ENCODE measurements at places on chromosomes 5 and 9.
A peak's percentile ranks its signal among the peaks of the same experiment; 100 is the strongest.

DNA sequence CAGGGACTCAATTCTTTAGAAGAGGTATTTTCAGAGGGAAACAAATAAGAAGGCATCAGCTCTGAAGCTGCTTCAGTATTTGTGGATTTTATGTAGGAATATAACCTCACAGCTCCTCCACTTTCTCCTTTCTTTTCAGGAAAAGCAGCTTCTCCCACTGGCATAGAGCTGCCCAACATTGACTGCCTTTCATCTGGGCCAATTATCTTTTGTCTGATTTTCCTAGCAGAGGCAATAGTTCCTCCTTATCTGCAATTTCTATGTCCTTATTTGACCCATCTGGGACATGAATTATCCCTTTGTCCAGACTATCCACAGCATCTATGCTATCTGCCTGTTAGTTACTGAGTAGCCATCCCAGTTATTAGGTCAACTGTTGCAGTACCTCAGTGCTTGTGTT is 1671.2 kb upstream of the ACO1 start:
- DNase-seq, result no peak

GRCh38 chr9:35070823-35071813 is 1.3 kb downstream of the VCP start:
- DNase-seq, result no peak

- peak; percentile 64 for DNase-seq
These were observed 20.7 kb downstream of the COL5A1 start for GRCh38 chr9:134662143-134662876.

DNA sequence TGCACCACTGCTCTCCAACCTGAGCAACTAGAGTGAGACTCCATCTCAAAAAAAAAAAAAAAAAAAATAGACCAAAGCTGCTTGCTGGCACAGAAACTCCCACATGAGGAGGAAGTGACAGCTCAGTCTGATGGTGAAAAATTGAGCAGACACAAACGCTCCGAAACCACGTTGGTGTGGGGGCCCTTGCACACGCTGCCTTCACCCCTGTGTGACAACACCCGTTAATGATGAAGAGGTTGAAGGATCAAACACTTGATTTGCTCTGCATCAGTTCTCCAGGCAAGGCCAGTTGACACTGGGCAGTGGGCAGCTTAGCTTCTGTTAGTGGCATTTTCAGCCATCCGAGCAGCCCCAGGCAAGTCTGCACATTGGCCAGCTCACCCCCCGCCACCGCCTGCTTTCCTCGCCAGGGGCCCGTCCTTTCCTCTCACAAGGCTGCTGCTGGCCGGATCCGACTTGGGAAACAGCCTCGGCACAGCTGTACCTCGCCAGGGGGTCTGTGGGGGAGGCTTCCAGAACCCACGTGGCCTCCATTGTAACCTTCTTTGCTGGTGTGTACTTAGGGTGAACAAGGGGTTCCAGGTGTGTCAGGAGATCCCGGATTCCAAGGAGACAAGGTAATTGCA is 79.8 kb downstream of the COL27A1 start:
- DNase-seq, result no peak

- no peak for DNase-seq
These were observed 66.1 kb upstream of the ADRA1B start for GRCh38 chr5:159850160-159850559.

GRCh38 chr9:93479726-93480125 is 26.3 kb upstream of the FAM120AOS start:
- no peak for DNase-seq

DNA sequence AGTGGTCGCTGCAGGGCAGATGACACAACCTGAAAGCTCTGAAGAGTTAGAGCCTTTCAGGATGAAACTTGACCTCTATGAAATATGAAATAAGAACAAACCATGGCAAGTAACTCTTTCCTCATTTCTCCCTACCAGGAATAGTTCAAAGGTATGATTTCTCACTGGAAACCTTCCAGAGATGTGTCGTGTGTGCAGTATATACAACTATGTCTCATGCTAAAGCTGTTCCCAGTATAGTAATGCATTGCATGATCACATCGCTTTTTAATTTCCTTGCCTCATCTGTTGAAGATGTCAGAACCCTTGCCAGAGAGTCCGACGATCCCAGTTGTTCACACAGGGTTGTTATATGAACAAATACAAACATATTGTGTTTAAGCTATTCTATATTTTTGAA is 45.8 kb upstream of the RGMB start:
- no peak for DNase-seq

- no peak for DNase-seq
These were observed 38.9 kb downstream of the ZNF608 start for GRCh38 chr5:124707520-124707919.

DNA sequence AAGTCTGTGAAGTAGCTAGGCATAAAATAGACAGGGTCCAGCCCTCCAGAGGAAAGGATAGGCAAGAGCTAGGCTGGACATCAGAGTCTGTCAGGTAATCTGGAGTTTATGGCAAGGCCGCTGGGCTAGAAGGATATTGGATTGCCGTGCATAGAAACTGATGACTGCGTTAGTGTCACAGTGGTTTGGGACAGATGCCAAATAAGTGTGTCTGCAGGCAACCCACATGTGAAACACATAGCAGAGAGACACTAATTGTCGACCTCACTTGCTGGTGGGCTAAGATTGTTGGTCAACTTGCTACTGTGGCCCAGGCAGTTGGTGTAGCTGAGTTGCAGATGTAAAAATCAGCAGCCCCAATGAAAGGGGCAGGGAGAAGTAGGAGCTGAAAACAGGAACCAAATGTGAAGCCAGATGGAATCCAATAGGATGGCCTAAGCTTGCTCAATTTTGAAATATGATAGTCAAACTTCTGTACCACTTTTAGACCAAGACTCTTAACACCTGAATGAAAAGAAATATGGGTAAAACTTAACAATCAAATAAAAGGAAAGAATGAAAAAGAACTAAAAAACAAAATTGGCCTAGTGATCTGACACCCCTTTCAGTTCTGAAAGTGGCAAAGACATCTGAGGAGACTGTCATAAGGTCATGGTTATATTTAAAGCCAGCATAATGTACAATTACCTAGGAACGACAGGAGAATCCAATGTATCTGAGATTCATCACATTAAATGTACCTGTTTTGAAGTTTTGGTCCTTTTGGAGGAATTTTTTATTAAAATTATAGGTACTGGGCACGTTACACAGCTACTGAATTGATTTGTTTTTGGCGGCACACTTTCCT is 243.3 kb upstream of the ACTBL2 start:
- DNase-seq, result no peak

- DNase-seq, result no peak
These were observed 487.2 kb downstream of the SEMA5A start for GRCh38 chr5:9058666-9059065.

GRCh38 chr9:136232969-136233368 is 12.6 kb downstream of the QSOX2 start:
- no peak for DNase-seq

GRCh38 chr9:18143073-18143745 is 330.7 kb upstream of the ADAMTSL1 start:
- no peak for DNase-seq
